ENCODE measurements at places on chromosomes 1 and 21.

DNA sequence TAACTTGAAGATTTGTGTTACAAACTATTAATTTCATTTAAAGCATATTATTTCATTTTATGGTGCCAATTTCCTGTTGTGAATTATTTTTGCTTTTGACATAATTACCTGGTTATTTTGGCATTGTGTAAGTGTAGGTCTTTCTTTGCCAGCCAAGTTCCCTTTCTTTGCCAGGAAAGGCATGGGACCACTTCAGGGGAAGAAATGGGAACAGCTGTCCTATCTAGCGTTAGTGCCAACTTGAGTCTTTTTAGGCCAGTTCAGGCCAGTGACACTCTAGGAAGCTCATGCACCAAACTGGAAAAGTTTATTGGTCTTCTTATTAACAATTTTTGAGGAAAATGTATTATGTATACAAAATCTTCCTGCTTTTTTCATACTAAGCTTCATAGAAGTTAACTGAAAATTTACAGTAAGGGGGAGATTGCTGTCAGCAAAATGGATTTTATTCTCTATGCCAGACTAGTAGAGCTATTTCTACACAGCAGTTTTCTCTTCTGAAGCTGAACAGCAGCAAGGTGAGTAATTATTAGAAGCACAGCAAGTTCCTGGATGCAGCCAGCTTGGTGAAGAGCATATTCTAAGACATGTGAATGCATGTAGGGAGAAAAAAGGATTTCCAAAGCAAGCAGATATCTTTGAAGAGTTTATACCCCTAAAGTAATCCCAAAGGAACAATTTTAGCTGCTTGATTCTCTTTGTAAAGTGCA is 914.6 kb upstream of the ADGRL4 start:
- DNase-seq, result no peak

DNA sequence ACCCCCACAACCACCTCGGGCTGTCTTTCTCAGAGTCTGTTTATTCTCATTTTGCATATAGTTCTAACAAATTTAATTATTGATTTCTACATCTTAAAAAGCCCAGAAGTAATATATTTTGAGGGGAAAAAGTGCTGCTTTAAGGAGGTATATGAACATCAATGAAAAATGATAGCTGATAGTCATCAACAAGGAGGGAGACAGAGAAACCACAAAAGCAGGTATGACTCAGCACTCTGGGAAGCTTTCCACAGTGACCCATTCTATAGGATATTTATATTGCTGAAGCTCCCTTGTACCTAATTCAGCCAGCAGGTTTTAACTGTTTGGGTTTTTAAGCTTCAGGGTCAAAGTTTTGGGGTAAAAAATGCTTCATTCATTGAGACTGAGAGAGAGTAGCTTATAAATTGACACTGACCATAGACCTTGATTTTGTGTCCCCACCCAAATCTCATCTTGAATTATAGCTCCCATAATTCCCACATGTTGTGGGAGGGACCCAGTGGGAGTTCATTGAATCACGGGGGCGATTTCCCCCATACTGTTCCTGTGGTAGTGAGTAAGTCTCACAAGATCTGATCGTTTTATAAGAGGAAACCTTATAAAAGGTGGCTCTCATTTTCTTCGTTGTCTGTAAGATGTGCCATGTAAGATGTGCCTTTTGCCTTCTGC is 27.4 kb downstream of the VANGL1 start:
- DNase-seq, result no peak

DNA sequence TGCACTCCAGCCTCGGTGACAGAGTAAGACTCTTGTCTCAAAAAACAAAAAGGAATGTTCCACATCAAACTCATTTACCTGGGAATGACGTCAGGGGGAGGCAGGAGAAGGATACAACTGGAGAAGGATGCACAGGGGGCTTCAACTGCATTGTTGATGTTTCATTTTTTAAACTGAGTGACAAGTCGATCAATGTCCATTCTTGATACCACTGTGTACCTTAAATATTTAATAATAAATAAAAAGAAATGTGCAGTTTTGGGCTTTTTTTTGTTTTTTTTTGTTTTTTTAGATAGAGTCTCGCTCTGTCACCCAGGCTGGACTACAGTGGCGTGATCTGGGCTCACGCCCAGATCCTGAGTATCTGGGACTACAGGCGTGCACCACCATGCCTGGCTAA is 35.8 kb downstream of the PLEKHO1 start:
- no peak for DNase-seq

DNA sequence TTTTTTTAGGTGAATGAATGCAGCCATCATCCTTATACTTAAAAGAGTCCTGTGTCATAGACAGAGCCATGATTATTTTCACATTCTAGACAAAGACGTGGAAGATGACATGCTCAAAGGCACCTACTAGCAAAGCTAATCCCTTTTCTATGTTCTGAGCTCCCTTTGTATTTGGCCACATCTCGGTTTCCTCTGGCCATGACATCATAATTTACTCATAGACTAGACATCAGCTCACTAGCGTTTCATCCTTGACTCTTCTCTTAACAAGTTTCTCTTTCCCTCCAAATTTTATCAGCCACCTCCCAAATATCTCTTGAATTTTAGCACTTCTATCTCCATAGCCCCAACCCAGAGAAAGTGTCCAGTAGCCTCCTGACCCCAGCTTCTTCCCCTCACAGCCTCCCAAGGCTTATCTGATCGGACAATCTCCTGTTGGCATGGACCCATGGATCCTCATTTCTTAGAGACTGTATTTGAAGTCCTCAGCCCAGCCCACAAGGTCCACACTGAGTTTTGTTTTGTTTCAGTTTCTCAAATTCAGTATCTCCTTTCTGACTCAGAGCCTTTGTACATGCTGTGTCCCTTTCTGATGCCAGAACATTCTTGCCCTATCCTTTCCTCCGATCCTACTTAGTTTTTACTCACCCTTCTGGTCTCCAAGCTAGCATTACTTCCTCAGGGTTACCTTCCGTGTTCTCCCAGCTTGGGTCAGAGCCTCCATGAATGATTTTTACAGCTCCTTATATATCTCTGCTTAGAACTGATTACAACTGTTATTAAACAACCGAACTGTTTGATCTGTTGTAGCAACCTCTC is 33.0 kb upstream of the EPS8L3 start:
- peak; percentile 59 for DNase-seq

GRCh38 chr1:112988367-112988766 is 32.4 kb upstream of the SLC16A1 start:
- DNase-seq, result no peak

GRCh38 chr1:85411567-85412305 is 53.2 kb downstream of the DDAH1 start:
- DNase-seq, result no peak

DNA sequence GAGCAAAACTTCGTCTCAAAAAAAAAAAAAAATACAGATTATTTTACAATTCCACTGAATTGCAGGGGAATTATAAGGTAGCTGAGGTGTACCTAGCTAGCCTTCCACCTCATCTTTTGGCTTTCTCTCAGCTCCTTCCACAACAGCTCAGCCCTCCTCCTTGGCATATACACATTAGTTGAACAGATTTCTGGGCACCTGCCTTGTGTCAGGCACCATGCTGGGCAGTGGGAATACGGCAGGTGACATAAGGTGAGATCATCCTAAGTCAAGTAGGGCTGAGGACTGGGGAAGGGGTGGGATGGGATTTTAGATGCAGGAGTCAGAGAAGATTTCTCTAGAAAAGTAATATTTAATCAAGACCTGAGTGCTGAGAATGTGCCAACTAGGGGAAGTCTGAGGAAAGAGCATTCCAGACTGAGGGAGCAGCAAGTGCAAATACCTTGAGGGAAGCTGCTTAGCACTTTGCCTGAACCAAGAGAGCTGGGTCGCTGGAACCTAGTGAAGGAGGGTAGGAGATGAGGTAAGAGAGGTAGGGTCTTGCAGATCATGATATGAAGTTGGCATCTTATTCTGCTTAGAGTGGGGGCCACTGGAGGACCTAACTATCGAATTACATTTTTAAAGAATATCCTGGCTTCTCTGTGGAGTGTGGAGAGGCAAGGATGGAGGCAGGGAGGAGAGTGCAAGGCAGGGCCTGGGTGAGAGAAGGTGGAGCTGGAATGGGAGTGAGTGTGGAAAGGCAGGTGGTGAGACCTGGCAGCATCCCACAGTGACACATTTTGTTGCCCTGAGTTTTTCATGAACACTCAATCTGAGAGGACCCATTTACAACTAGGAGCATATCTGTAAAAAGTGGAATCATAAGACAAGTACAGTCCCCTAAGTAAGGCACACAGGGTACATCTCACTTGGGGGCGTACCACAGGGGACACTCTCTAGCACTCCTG is 28.2 kb downstream of the LAMC2 start:
- peak; percentile 24 for DNase-seq

DNA sequence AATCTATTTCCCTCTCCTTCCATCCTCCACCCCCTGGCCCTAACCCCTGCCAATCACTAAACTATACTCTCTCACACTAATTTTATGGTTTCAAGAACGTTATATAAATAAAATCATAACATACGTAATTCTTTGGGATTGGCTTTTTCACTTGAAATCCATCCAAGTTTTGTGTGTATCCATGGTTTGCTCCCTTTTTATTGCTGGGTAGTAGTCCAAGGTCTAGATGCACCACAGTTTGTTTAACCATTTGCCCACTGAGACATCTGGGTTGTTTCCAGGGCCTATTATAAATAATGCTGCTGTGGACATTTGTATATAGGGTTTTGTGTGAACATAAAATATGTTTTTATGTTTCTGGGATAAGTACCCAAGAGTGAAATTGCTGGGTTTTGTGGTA is 61.4 kb downstream of the TEX35 start:
- DNase-seq, result no peak

GRCh38 chr1:28934676-28935075 is 20.3 kb downstream of the EPB41 start:
- DNase-seq, result no peak

DNA sequence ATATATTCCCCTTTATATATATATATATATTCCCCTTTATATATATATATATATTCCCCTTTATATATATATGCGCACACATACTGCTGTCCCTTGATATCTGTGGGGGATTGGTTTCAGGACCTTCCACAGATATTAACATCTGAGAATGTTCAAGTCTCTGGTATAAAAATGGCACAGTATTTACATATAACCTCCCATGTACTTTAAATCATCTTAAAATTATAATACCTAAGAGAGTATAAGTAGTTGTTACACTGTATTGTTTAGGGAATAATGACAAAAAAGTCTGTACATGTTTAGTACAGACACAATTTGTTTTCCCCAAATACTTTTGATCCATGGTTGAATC is 45.8 kb downstream of the NR5A2 start:
- no peak for DNase-seq

- no peak for DNase-seq
Observed at GRCh38 chr1:180953291-180954004, 40.8 kb downstream of the KIAA1614 start.
